ENCODE measurements at places on chromosomes 13 and 19.

DNA sequence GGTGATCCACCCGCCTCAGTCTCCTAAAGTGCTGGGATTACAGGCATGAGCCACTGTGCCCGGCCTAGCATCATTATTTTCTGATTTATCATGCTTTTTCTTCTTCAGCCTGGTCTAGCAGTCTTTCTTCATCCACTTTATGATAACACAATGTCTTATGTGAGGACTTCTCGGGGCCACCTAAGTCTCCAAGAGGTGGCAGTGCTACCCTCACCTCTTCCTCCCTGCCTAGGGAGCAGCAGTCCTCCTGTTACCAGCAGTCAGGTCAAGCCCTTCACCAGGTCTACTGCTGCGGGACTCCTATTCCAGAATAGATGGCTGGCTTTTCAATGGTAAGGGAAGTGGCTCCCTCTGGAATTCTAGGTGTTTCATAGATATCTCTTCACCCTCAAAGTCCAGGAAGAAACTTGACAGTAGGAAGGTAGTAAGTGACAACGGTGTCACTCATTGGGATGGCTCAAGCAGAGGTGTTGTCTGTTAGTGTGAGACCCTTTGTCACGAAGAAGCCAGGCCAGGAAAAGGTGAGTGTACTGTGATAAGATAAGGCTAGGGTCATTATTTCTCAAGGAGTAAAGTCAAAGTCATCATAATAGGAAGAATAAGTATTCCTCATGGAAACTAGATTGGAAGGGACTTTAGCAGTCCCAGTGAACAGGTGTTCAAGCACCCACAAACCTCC lies 164.0 kb downstream of the KLF5 start:
- DNase-seq: no peak

DNA sequence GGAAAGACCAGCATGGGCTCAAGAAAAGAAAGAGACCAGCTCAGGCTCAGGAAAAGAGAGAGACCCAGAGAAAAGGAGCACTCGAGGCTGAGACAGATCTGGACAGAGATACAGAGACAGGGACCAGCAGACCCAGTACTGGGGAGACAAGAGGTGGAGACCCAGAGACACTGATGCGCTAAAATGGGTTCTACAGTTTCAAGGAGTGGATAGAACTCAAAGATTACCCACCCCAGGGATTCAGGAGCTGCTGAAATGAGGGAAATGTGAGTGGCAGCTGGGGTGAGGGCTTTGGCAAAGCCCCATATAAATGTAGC lies 609 bp upstream of the ZSCAN18 start:
- DNase-seq: no peak

DNA sequence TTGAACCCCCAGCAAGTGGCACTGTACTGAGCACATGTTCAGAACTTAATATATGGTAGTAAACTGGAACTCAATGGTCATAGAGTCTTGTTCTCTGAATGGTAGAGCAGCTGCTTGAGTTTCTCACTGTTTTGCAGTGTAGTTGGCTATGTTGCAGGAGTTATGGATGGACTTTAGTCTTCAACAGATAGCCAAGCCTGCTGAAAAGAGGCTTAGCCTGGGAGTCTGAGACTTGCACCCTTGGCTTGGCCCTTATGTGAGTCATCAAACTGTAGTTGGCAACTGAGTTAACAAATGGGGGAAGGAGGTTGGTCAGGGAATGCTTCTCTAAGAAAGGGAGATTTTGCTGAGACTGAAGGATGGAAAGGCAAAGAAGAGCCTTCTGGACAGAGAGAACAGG lies 62.5 kb downstream of the C13orf42 start:
- no peak for DNase-seq

DNA sequence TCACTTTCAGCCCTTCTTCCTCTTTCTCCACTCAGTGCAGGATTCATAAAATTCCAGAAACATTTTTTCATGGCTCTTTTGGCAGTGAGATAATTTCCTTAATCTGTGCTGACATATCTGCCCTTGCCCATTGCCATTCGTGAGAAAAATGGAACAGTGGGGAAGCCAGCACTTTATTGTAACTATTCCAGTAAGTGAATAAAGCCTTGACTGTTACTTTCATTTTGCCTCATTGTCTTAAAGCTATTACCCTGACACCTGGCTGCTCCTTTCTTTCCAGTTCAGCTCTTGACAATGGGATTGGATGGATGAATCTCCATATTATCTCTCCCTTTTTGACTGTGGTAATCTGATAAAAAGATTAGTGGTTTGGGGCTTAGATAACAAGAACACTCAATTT lies 1068.1 kb upstream of the PCDH20 start:
- DNase-seq: no peak

DNA sequence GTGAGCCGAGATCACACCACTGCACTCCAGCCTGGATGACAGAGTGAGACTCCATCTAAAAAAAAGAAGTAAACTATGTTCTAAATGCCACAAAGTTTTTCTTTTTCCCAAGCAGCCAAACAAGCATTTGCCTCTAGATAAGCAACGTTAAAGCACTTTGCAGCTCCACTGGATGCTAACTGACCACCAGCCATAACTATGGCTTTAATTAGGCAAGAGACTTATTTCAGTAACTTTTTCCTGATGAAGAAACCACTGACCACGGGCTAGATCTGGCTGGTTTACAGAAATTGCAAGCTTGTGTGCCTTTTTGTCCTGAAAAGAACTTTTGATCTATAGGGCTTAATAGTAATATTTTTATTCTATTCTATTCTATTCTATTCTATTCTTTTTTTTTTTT lies 22.1 kb downstream of the CD70 start:
- no peak for DNase-seq

DNA sequence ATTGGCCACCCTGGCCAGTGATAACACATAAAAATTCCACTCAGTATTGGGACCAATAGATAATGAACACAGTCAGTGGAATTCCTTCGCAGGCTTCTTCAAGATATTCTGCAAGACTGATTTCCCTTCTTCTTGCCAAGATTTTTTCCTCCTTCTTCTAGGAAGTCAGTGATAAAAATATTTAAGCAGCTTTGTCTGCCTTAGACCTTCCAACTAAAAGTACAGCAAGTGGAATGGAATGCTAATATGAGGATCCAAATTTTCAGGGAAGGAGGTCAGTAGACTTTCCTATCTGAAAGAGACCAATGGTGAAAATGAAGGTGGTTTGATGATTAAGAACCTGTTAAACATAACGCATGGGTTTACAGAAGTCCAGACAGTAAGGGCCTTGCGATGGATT lies 9.6 kb downstream of the STARD13 start:
- no peak for DNase-seq

- no peak for DNase-seq
Observed at GRCh38 chr13:76466043-76466442, 420.2 kb downstream of the KCTD12 start.

- no peak for DNase-seq
Observed at GRCh38 chr19:4452230-4452990, 5.2 kb downstream of the UBXN6 start.

DNA sequence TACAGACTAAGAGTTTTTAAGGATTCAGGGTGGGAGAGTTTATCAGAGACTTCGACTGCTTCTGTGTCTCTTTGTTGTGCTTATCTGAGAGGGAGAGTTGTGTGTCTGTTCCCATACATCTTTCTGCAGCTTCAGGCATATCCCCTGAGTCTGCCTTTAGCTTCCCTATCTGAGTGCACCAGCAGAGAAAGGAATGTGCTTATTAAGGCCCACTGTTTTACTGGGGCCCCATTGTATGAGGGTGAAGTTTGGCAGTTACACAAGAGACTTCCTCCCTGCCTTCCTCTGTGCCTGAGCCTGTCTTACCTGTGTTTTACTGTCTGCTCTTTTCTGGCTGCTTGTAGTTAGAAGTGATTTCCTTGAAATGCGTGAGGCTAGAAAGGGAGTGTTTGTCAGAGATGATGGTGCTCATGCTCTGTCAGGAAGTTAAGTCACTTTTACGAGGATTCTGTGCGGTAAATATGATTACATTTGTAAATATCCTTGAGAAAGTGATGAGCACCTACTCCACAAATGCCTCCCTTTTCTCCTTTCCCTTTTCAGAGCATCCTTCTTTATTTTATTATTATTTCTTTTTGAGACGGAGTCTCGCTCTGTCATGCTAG lies 1228.9 kb upstream of the MIR17HG start:
- DNase-seq: no peak

DNA sequence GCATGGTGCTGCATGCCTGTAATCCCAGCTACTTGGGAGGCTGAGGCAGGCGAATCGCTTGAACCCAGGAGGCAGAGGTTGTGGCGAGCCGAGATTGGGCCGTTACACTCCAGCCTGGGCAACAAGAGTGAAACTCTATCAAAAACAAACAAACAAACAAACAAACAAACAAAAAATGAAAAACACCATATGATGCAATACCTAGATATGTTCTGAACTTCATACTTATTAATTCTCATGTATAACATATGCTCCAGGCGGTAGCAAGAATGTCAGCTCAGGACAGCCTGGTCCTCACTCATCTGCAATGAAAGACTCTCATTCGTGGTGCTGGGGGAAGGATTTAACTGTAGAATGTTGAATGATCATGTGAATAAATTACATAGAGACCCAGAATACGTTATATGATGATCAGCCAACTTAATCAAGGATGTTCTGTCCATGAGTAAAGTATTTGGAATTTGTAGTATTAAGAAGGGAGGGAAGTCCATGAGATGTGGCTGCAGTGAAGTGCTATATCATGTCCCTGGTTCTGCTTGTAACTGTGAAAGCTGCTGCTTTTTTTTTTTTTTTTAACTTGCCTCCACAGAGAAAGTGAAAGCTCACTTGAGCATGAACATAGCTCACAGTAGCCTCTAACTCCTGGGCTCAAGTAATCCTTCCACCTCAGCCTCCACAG lies 206.8 kb downstream of the UQCRFS1 start:
- DNase-seq: no peak

GRCh38 chr19:38298821-38299680 lies 5.0 kb upstream of the C19orf33 start:
- DNase-seq: no peak

DNA sequence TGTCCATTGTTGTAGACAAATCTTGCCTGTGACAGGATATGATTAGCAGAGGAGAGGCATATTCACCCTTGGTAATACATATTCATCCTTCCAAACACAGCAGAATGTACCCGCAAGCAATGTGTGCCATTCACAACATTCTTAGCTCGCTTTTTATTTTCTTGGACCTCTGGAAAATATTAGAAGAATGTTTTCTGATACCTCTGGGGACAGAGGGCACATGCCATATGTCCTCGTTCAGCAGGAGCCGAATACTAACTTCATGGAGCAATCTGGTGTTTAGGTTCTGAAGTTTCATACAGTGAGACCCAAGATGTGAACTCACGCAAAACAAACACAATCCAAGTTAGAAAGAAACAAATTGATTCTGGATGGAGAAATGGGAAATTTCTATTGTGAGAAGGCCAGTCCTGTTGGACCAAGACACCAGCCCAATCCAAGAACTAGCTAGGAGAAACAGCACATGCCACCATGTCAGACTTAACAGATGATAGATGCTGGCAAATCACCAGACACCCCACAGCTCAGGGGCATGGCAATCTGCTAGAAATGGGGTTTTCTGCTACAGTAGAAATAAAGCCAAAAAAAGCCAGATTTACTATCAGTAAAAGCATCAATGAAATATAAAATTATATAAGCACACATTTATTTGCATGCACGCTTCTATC lies 297.4 kb downstream of the DCLK1 start:
- no peak for DNase-seq

- DNase-seq: no peak
Observed at GRCh38 chr13:67650471-67650870, 420.3 kb upstream of the PCDH9 start.

- DNase-seq: no peak
Observed at GRCh38 chr19:17847538-17848366, at the start of gene JAK3. TSS of gene JAK3 (minus strand) at chr19:17847982. CDS start at chr19:17844417, 3,565 bp downstream.

- no peak for DNase-seq
Observed at GRCh38 chr13:104691767-104692467, 1625.7 kb upstream of the SLC10A2 start.

Data from cortex of kidney (tissue), 1 donor.